ENCODE measurements at places on chromosomes 11 and 22.

DNA sequence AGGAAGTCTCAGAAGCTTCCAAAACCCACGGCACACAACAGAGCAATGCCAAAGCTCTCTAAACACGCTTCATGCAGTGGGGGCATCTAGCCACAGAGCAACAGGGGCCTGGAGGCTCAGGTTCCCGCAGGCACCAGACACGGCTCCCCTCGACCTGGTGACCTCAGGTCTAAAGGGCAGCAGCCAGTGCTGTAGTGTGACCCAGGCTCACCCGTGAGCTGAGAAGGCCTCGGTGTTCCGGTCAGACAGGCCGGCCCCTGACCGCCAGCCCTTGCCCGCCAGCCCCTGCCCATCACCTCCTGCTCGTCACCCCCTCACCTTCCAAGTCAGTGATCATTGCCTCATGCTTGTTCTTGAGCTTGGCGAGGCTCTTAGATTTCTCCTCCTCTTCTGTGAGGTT is 45.7 kb downstream of the APOL1 start:
- no peak for DNase-seq

DNA sequence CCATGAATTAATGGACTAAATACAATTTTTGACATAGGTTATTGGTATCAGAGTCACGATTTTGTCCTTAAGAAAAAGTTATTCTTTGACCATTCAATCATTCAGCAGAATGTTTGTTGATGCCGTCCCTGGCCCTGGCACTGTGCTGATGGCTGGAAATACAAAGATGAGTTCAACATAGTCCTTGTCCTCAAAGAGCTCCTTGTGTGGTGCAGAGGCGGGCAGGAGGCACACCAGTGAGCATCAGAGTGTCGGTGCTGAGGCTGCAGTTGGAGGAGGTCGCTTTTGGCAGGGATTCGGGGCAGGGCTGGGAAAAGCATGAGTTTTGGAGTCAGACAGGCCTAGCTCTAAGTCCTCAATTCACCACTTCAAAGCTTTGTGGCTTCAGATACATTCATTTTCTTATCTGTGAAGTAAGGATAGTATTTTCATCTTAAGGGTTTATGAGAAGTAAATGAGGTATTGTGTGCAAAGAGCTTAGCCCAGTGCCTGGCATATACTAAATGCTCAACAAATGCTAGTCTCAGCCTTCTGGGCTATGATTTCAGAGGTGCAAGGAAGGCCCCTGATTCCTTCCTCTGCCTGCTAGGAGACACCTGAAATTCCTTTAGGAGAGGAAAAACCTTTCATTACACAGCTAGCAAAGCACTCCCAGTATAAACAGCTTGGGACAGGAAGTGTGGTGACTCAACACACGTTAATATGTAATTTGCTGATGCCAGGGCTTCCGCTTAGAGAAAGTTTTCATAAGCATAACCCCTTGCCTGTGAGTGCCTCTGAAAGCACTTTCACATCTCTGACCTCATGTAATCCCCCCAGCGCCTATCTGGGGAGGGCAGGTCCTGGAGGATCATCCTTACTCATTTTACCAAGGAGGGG is 113.8 kb downstream of the NECTIN1 start:
- DNase-seq = no peak

DNA sequence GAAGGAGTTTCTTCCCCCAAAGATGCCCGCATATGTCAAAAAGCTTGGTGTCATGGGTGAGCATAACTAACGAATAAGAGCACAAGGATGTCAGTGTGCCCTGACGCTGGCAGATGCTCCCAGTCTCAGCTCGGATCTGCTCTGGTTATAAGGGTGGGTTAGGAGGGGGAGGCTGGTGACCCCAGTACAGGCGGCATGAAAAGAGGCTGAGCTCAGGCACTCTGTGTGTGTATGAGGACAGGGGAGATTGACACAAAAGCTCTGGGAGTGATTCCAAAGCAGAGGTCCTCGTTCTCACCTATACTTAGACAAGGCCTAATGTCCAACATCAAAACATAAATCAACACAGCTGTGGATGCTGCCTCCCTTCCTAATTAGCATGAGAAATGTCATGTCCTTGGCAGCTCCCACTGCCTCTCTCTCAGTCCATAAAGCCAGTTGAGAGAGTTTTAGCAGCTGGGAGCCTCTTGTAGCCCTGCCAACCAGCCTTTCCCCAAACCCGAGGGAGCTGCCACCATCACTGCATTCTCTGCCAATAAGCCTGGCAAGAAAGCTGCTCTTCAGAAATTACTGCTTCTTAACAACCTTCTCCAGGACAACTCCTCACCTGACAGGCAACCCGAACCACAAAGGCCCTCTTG is 59.8 kb downstream of the SC5D start:
- DNase-seq = no peak

GRCh38 chr22:50153756-50154140 is 16.8 kb upstream of the PANX2 start:
- no peak for DNase-seq

GRCh38 chr22:31561238-31561887 is 65.0 kb downstream of the SFI1 start:
- DNase-seq = peak; percentile 6

DNA sequence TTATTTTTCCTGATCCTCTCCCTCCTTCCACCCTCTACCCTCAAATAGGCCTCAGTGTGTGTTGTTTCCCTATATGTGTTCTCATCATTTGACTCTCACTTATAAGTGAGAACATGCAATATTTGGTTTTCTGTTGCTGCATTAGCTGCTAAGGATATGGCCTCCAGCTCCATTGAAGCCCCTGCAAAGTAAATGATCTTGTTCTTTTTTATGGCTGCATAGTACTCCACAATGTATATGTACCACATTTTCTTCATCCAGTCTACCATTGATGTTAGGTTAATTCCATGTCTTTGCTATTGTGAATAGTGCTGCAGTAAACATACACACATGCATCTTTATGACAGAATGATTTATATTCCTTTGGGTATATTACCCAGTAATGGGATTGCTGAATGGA is 13.3 kb upstream of the RASSF10 start:
- DNase-seq = no peak

GRCh38 chr22:36946421-36947158 is 33.2 kb downstream of the CSF2RB start:
- no peak for DNase-seq

DNA sequence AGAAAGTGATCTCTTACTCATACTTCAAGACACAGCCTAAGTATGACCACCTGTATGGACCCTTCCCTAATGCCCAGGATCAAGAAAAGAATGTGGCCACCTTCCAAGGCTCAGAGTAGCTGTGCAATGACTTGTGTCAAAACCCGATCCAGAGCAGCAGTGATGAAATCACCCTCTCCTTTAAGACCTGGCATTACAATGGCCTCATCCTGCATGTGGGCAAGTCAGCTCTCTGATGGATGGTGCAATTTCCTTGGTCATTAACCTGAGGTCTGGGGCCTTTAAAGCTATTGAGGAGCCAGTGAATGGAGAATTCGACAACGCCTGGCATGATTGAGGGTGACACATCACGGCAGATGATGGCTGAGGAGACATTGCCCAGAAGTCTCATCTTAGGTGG is 9.1 kb upstream of the TUBA8 start:
- no peak for DNase-seq

DNA sequence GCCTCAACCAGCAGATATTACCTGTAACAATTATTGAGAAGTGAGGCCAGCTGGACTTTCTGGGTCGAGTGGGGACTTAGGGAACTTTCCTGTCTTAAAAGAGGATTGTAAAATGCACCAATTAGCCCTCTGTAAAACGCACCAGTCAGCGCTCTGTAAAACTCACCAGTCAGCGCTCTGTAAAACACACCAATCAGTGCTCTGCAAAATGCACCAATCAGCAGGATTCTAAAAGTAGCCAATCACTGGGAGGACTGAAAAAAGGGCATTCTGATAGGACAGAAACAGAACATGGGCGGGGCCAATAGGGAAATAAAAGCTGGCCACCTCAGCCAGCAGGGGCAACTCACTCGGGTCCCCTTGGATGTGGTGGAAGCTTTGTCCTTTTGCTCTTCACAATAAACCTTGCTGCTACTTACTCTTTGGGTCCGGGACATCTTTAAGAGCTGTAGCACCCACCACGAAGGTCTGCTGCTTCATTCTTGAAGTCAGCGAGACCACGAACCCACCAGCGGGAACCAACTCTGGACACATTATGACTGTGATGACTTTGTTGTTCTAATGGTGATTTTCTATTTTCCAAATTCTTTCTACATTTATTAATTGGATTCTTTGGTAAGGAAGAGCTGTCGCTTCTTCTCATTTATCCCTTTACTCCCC is 40.2 kb upstream of the FGF3 start:
- DNase-seq = no peak

DNA sequence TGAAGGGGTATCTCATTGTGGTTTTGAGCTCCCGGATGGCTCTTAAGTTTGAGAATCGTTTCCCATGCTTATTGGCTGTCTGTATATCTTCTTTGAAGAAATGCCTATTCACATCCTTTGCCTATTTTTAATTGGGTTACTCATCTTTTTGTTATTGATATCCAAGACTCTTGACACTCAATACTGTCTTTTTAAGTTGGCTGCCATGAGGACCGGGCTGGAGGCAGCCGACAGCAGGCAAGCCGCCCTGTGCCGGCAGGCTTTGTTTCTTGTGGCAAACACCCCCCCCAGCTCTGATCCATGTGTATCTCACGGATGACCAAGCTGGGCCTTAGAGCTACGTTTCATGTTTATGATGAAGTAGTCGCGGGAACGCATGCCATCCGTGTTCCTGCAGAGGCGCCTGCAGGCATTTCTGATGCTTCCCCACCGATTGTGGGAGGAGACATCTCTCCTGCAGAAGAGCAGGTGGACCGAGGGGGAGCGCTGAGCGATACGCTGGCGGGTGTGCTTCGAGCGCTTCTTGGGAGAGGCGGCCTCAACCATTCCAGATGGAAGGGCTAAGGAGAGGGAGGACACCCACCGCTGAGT is 95.8 kb downstream of the TBC1D22A start:
- no peak for DNase-seq

- no peak for DNase-seq
Observed at GRCh38 chr11:35141571-35141971, 2.6 kb downstream of the CD44 start.

DNA sequence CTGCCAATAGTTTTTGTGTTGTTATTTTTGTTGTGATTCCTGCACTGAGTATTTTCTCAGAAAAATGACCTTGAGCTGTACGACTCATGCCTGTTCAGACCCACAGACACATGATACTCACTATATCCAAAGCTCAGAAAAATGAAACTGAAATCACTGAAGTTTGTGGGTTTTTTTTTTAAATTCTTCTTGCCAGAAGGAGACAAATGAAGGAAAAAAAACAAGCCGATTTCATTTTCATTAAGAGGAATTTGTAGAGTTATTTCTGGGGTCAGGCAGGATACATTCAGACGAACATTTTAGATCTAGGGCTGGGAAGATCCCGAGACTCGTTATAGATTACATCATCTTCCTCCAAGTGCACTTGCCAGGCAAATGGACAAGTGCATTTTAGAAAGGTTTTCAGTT is 60.4 kb downstream of the BMAL1 start:
- DNase-seq = no peak

DNA sequence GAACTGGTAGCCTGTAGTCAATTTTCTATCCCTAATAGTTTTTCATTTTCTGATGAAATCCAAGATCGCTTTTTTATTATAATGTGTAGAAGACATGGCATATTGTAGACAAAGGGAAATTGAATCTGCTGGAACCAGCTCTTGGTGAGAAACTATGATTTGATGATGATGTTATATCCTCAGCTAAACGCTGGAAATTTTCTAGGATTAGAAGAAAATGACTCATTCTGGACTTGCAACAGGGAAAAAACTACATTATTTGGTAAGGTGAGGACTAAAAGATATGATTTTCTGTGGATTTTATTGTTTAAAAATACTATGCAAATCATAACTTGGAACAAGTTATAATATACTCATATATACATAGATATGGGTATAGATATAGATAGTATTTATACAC is 14.1 kb upstream of the PGM2L1 start:
- DNase-seq = no peak

Measured in naive thymus-derived CD8-positive, alpha-beta T cell (primary cell).